ENCODE measurements at places on chromosomes 4 and X. TPM values are rescaled to one million over a fixed set of nuclear protein-coding genes. Genes with fewer than 3 reads are reported as not detected.

DNA sequence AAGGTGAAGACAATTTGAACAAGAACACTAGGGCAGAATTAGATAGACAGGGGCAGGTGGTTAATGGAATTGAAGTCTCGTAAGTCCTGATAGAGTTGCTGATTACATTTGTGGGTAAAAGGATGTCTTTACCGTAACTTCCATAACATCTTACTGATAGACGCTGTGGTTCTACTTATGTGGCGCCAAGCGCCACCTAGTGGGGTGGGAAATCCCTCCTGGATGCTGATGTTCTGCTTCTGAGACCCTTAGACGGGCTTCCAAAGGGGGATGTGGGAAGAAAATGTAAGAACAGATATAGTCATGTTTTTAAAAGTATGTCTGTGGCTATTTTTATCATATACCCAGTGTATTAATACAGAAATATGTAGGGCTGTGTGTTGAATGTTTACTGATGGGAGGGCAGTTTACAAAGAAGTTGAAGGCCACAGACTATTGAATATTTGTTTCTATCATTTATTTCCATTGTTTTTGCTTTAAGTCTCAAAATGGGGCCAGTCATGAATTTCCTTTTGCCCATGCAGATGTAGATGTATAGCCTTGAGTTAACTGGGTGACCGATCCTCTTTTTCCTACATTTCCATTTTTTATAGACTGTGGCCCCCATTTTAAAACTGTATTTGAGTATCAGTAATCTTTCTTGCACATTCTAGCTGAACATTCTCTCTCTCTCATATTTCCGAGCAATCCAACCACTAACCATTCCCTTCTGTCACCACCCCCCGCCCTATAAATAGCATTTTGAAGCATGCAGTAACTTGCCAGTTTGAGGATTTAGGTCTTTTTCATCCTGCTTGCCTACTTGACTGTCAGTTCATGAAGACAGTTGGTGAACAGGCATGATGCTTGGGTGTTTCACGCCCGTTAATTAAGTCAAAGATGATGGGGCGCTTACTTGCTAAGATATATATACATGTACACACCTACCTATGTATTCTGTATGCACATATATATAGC lies 12.1 kb upstream of the TLR8 start:
- DNase-seq, result no peak

DNA sequence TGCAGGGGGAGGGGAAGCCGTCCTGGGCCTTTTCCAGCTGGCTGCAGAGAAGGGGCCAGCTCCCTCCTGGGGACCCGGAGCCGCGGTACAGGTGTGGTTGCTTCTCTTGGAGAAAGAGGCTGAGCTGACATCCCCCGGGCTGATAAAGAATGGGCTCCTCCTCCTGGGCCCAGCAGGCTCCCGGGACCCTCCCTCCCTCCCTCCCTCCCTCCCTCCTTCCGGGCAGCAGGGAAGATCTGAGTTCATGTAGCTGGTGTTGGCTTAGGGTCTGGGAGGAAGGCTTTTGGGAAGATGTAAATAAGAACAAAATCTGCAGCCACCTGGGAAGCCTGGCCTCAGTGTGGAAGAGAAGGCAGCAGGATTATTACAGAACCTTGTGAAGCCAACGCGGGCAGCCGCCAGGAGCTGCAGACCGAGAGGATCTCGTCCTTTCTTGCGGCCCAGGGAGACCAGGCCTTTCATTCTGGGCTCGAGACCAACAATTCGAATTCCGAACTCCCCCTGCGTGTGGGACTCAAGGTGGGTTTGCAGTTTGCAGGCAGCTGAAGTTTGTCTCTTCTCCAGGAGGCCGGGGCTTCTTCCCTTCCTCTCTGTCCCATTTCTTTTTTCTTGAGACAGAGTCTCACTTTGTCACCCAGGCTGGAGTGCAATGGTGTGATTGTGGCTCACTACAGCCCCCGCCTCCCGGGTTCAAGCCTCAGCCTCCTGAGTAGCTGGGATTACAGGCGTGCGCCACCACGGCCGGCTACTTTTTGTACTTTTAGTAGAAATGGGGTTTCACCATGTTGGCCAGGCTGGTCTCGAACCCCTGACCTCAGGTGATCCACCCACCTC lies at the start of gene PLCXD1:
TSS of gene PLCXD1 (plus strand) at position 216 of the 834 bp plus-strand sequence. CDS start 2,807 bp downstream, outside the sequence.
- DNase-seq, result no peak

GRCh38 chr4:126701756-126702155 lies 931.0 kb upstream of the INTU start:
- DNase-seq, result no peak

DNA sequence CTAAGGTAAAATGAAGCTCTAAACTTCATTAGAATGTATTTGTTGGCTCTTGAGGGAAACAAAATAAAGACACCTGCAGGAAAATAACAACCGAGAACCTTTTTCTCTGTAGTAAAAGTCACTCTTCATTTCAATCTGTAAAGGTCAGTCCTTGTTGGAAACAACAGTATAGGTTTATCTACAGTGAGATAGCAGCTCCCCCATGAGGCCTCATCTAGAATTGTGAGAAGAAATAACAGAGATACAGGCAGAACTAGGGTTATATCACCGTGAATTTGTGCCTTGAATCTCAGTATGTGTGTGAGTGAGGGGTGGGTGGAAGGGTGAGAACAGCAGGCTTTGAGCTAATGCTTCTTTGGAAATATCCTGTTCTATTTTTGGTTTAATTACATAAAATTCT lies 107.8 kb upstream of the FMR1 start:
- DNase-seq, result no peak

- no peak for DNase-seq
Observed at GRCh38 chr4:170887396-170887795, 797.6 kb upstream of the AADAT start.

Gene KANTR
- 25.0 TPM for total RNA-seq

DNA sequence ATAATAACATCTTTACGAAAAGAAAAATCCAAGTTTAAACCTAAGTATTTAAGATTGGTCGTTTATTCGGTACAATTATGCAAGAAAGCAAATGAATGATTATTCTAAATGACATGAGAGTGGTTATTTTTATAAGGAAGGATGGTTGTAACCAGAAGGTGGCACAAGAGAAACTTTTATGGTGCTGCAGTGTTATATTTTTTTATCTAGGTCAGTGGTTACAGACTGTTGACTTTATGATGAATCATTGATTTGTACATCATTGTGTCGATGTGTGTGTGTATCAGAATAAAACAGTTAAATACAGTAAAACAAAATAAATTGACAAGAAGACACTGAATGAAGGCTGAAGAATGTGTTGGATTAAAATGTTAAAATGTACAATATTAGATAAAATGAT lies 9.8 kb downstream of the DCAF8L2 start:
- DNase-seq, result no peak

- no peak for DNase-seq
Observed at GRCh38 chrX:82384401-82384800, 1123.7 kb upstream of the POU3F4 start.

Gene SPIN2B
- 5.8 TPM for total RNA-seq

GRCh38 chr4:109872950-109873656 lies 25.2 kb downstream of the LRIT3 start:
- no peak for DNase-seq

DNA sequence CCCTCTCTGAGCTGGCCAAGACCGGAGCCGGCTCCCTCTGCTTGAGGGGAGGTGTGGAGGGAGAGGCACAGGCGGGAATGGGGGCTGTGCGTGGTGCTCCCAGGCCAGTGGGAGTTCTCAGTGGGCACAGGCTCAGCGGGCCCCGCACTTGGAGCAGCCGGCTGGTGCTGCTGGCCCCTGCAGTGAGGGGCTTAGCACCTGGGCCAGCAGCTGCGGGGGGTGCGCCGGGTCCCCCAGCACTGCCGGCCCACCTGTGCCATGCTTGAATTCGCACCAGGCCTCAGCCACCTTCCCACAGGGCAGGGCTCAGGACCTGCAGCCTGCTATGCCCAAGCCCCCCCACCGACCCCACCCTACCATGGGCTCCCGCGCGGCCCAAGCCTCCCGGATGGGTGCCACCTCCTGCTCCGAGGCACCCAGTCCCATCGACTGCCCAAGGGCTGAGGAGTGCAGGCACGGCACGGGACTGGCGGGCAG lies 602.5 kb downstream of the KCTD8 start:
- no peak for DNase-seq

- no peak for DNase-seq
Observed at GRCh38 chr4:144611850-144612249, 34.1 kb upstream of the HHIP start.

Gene USP9X
- 63.4 TPM for total RNA-seq

DNA sequence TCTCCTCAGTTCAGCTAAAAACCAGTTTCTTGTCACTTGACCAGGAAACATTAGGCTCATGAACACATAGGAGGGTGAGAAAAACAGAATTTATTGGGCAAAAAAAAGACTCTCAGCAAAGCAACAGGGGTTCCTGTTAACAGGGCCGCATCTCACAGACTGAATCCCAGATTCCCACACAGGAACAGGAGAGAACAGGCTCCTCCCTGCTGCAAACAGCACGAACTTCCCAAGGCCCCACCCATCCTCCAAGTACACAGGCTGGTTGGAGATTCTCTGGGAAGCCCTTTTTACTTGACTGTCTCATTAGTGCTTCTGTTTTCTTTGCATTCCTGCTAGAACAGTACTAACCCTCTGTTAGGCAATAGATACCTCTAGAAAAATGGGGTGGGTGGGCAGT lies 52.4 kb upstream of the IL21 start:
- no peak for DNase-seq

- DNase-seq, result no peak
Observed at GRCh38 chr4:183507925-183508696, 3.3 kb downstream of the ING2 start.

DNA sequence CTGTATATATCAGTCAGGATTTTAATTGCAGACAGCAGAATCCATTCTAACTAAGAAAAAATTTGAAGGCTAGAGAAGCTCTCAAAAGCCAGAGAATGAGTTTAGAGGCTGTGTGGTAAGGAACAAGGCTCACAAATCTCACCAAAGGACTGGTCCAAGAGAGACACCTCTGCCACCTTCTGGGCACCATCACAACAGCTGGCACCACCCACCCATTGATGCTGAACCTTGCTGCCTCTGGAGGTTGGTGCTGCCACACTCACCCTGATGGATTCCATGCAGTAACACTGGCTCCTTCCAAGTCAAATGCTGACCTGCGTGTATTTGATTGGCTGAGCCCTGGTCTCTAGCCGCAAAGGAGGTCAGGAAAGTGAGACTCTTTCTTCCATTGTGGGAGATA lies 100.8 kb downstream of the BEND2 start:
- no peak for DNase-seq

DNA sequence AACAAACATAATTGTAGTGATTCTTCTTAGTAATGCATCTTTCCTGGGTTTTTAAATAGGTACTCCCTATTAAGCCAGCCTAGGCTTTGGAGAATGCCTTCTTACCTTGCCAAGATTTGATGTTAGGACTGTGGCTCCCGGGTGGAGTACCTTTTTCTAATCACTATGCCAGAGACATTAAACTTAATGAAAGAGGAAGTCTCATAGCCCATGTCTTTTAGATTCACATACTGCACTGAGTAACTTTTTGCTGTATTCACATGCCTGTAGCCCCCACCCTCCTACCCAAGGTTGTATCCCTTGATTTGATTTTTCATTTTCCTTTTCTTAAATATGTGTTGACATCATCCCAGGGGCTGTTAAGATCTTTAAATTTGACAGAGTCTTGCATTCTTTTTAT lies 104.2 kb upstream of the TLR2 start:
- DNase-seq, result no peak

DNA sequence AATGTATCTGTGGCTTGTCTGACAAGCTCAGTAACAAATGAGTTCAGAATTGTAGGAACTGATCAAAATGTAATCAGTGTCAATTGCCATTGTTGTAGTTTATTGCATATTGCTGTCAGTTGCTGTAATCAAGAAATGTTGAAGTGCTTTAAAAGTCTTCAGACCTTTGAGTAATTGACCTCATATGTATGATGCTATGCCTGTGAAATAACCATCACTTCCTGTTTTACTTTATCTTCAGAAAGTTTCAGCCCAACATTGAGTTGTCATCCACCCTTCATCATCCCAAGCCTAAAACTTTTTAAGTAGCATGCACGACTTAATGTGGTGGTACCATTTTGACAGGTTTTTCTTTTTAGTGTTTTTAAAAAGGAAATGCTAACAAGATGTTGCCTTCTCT lies 212.4 kb downstream of the ARHGAP10 start:
- no peak for DNase-seq

- no peak for DNase-seq
Observed at GRCh38 chr4:53057679-53058078, 195.6 kb downstream of the RASL11B start.

GRCh38 chr4:177611974-177612664 lies 169.9 kb upstream of the AGA start:
- DNase-seq, result no peak

DNA sequence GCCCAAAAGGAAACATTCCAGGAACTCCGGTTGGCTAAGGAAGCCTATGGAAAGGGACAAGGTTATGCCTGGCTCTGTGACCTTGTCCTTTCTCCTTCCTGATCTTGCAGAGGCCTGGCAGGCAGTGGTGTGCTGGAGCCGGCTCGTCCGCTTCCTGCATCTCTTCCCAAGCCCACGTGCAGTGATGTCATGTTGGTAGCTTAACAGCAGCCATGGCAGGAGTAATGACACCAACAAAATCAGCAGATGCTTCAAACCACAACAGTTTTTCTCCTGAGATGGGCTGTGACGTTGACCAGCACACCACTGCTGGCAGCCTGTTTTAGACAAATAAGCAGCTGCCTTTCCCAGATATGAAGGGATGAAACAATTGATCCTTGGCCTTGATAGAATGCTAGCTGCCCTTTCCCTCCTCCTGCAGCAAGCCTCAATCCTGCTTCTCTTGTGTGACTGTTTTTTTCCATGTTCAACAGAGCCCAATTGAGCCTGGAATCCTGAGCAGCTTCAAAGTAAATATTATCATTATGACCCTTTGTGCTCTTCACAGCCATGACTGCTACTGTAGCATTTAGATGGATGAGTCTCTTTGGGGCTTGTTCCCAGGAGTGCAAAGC lies 23.4 kb downstream of the SEPTIN6 start:
- no peak for DNase-seq

DNA sequence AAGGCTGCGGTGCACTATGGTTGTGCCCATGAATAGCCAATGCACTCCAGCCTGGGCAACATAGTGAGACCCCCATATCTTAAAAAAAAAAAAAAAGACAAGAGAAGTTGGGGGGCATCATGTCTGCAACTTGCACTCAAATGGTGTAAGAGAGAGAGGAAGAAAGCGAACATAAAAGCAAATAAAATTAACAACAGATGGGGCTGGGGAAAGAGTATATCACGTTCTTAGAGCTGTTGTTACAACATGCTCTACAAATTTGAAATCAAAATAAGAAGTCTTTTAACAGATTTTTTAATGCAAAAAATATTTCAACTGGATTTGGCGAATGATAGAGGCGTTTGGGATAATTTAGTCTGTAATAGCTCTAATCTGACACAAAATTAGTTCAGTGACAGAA lies 144.9 kb downstream of the FNIP2 start:
- no peak for DNase-seq

DNA sequence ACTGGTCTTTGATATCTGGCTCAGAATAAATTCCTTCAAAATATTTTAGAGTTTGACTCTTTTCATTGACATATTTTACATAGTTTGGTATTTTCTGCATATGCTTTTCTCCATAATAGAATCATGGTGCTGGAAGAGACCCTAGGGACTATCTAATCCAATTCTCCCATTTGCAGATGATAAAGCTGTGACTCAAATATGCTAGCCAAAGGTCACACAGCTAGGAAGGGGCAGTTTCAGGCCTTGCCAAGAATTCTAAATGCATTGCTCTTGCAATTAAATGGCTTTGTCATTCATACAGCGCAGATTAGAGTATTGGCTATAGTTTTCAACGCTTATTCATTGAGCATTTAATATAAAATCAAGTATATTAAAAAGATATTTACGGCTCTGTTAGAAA lies 374.1 kb upstream of the RASGEF1B start:
- DNase-seq, result no peak

Gene GABRG1
- total RNA-seq, result not detected

Gene CACNA1F
- total RNA-seq, result not detected

Gene SOX3
- not detected for total RNA-seq

- DNase-seq, result no peak
Observed at GRCh38 chrX:7233580-7234406, 85.8 kb upstream of the PUDP start.

Gene IL13RA2
- total RNA-seq, result not detected
